ENCODE measurements at places on chromosomes 5 and 9.

DNA sequence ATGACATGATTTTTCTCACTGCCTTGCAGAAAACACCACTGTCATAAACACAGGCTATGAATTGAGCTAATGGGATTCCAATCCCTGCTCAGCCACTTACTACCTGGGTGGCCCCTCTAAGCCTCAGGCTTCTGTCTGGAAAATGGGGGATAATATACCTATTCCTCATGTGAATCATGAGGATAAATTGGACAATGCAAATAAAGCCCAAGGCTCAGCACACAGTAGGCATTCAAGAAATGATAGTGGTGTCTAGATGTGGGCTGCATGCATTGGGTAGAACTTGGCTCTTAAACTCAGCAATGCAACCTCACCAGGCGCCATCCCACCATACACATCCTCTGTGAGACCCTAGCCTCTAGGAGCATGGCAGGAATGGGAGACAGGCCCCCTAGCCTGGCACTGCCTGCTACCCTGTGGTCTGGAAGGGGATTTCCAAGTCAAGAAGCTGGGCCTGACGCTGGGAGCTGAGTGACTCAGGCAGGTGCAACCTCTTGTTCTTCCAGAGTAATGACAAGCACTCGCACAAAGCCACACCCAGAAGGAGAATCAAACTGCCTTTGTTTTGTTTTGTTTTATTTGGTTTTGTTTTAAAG lies 2.3 kb upstream of the TNIP1 start:
- no peak for DNase-seq

GRCh38 chr5:161382685-161383084 lies 163.8 kb downstream of the GABRB2 start:
- no peak for DNase-seq

GRCh38 chr5:25091921-25092320 lies 447.1 kb upstream of the CDH10 start:
- DNase-seq = no peak

GRCh38 chr5:68222310-68222709 lies 6.8 kb downstream of the PIK3R1 start:
- DNase-seq = no peak

GRCh38 chr9:129250786-129251185 lies 72.7 kb upstream of the IER5L start:
- no peak for DNase-seq

DNA sequence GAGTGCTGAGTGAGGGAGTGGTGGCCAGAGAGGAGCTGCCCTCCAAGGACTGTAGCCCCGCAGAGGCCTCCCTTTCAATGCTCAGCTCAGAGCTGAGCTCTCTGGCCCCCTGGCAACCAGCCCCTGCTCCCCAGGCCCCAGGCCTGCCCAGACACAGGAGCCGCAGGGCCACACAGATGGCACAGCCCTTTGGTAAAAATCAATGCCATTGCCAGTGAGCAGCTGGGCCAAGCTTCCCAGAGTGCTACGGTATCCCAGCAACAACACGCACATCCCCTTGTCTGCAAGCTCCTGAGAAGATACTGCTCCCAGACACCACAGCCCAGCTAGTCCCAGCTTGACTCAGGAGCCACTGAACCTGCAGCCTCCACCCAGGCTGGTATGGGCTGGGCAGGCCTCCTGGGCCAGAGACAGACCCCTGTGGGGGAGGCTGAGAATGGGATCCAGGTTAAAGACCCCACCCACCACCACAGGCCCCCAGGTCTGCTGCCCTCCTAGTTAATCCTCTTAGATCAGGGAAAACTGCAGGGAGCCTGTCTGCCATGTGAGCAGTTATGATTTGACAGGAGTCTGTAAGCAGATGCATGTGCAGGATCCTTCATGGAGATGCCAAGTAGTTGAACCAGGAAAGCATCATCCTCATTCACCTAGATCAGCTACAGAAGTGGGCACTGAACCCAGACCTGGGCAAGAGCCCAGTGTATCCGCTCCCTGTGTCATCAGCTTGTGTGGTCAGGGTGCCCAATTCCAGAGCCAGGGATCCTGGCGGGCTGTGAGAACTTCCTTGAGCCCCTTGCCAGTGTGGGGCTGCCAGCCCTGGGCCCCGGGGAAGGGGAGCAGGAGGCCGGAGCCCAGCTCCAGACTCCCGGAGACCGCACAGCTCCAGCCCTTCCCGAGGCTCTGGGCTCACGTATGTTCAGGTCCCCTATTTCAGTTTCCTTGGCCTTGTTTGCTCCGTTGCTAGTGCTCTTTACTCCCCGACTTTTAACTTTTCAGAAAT lies 26.7 kb upstream of the ADAMTS2 start:
- DNase-seq = no peak

DNA sequence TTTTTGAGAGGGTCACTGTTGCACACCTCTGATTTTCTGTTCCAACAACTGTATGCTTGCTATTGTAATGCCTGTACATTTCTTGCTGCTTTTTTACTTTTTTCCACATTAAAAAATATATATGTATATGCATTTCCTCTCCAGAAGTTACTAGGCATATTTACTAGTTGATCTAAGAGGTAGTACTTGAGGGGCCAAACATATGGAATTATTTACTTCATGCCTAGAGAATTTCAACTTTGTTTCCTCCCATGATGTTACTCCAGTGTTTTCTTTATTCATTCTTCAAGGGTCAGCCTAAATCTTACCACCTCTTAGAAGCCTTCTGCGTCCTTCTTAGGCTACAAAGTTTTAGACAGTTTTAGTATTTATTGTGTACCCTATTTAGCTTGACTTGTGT lies 122.7 kb downstream of the NMUR2 start:
- DNase-seq = no peak
